ENCODE measurements at places on chromosomes 3 and 15. TPM values are rescaled to one million over a fixed set of nuclear protein-coding genes. Genes with fewer than 3 reads are reported as not detected.

DNA sequence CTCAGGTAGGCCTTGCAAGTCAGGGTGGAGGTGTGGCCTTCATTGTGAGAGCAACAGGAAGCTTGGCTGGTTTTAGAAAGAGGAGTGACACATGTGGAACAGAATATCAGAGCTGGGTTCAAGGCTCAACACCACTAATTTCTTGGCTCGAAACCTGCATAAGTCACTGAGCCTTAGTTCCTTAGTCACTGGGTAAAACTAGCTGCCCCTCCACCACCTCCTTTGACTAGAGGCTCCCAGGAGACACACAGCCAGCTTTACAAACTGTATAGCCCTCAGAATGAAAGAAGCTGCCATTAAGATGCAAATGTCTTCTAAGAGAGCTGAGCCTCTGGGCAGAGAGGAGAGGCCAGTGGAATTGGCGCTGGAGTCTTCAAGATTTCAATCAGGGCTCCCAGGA lies 67.7 kb downstream of the CERS3 start:
- DNase-seq = no peak

DNA sequence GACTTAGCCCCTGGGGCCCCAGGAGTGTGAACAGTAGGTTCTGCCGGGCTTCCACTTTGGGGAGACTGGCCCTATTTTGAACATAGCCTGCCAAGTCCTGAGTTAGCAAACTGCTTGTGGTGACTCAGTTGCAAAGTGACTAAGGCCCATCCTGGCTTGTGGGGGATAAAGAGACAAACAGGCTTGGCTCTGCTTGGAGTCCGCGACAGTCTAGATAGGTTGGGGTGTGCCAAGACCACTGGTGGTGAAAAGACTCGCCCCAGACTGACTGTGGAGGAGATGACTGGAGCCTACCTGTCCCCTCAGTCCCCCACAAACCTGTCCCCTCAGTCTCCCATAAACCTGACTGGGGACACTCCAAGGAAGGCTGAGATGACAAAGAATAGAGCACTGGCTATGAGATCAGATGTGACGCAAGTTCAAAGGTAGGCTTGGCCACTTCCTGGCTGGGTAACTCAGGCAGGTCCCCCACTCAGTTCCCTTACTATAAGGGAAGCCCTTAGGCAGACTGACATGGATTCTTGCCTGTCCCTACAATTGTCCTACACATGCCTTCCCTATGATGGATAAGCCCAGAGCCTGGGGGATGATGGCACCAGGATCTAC lies 4.3 kb downstream of the DNASE1L3 start:
- no peak for DNase-seq

DNA sequence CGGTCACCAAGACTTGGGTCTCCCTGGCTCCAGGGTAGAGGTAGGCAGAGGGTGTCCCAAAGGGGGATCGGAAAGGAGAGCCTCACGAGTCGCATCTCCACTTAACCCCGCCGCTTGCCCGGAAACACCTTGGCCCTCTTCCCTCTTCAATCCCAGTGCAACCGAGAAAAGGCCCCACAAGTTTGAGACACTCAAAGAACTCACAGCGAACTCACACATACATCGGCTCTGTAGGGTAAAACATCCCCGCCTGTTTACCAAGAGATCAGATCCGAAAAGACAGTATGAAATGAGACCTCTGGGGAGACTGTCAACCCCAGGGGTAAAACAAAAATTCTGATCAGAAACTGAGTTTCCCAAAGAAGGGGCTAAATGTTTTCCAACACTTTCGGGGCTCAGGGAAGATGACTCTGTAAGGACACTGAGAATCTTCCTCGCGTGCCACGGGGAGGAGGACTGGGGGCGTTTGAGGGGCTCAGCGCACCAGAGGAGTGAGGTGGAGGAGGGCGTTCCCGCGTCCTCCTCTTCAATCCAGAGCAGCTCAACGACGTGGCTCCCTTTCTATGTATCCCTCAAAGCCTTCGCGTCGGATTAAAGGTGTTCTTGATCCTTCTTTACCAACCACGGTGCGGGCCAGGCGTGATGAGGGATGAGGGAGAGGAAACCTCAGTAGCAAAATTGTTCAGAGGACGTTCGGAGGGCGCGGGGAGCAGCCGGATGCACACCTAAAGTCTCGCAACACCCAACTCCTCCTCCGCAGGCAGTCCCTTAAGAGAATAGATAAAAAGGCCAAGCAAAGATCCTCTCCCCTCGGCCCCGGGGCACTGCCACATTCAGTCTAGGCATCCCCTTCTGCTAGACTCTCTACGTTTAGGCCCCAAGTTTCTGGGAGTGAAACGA lies 3.7 kb downstream of the WNT5A start:
- DNase-seq = no peak

DNA sequence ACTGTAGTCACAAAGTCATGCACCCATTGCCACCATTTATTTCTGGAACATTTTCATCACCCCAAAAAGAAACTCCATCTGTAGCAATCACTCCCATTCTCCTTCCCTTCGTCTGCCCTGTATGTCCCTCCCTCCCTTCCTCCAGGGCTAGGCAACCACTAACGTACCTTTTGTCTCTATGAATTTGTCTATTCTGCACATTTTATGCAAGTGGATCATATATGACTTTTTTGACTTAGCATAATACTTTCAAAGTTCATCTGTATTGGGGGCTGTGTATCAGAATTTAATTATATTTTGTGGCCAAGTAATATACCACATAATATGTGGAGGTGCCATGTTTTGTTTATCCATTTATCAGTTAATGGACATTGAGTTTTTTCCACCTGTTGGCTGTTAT lies 201.6 kb downstream of the FEZF2 start:
- DNase-seq = no peak

DNA sequence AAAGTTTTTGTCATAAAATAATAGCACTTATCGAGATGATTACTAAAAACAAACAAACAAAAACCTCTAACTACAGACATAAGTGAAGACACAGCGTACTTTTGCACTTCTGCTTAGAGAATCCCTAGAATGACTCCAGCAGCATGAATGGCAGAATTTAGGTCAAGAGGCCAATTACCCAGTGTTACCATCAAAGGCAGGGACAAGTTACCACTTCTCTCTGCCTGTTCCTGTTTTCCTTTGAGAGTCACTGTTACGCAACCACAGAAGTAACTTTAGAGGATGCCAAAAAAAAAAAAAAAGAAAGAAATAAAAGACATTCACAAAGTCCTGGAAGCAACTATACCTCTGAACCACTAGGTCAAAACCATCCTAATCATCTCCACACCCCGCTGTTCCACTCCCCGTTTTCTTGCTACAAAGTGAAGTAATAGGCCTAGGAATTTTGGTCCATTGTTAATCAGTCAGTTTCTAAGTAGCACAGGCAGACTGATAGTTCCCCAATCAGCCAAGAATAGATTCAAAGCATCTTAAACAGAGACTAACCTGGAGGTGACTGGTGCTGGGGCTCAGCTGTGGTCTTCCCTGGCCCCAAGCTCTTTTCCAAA lies 41.9 kb downstream of the FMN1 start:
- DNase-seq = no peak

DNA sequence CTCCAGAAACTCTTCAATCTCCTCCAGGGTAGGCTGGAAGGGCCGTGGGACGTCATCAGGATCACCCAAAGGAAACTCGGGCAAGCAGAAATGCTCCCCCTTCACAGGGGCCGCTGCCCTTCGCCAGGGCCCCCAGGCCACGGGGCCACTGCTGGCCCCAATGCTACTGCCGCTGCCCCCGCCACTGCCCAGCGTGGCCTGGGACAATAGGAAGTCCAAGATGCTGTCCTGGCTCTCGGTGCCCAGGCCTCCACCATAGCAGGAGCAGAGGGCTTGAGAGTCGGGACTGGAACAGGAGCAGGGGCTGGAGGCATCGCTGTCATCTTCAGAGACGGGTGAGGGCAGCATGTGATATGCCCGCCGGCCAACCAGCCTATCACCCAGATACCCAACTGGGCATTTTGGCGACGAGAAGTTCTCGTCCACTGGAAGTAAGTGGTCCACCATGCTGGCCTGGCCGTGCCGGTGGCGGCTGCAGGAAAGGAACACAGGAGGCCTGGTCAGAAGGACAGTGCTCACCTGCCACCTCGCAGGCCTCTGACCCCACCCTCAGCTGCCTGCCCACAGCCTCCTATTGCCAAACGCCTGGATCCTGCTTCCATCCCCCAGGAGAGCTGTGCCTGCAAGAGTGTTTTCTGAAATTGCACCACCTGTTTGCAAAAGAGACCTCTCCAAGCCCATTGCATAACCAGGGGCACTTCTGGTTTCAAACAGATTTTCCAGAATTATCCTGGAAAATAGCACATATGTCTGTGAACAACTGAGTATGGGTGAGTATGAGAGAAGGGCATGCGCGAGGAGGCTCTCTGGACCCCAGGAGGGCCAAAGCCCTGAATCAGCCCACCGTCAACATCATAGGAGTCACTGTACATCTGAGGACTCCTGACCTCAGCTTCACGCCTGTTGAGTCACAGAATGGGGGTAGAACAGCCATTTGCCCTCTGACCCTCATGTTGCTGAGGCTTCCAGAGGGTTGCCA lies 4.4 kb downstream of the KLF15 start:
- DNase-seq = peak; percentile 3

- no peak for DNase-seq
Observed at GRCh38 chr15:101773496-101774100, 29.7 kb upstream of the OR4F6 start.

DNA sequence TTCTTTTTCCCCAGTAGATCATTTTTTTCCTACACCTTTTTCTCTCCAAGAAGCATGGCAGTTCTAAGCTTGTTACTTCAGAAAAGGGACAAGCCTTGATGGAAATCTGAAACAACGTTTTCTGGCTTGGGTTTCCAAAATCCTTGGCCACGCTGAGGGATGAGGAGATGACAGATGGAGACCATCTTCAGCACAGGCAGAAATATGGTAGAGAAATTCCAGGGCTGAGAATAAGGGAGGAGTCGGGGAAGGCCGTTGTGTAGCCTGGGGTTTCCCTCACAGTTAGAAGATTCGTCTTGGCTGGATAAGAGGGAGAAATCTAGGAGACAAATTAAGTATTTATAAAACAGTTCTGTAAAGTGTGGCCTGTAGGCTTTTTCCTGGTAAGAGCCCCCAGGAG lies 33.9 kb upstream of the STT3B start:
- no peak for DNase-seq

DNA sequence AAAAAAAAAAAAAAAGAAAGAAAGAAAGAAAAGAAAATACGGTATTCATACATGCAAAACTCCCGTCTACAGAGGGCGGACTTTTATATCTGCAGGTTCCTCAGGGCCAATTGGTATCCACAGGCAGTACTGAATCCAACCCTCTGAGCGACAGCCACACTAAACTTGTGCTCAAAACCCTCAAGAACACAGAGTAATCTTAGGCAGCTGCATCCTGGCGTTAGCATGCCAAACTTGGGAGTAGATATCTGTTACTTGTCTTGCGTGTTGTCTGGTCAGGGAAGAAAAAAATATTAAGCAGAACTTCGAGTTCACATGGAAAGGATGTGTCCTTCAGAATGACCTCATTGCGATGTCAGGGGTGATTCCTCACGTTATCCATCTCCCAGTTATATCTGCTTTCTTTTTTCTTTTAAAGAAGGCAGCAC lies 12.8 kb downstream of the SNAP23 start:
- DNase-seq = no peak

DNA sequence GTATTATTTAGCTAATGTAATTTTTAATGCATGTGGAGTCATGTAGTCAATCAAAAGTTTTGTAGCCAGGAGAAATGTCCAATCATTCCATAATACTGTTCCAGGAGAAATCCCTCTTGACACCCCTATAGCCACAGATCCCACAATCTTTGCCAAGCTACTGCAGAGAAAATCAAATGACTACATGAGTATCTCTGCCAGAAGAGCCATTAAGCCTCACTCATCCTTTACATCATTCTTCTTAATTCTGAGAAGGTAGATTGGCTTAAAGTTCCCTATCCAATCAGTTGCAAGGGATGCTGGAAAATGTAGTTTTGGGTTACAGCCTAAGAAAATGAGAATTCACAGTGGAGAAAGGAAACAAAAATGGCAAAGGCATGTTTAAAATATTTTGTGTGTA lies 502.1 kb downstream of the ZBBX start:
- no peak for DNase-seq

- no peak for DNase-seq
Observed at GRCh38 chr15:74632601-74633000, 17.0 kb downstream of the CLK3 start.

DNA sequence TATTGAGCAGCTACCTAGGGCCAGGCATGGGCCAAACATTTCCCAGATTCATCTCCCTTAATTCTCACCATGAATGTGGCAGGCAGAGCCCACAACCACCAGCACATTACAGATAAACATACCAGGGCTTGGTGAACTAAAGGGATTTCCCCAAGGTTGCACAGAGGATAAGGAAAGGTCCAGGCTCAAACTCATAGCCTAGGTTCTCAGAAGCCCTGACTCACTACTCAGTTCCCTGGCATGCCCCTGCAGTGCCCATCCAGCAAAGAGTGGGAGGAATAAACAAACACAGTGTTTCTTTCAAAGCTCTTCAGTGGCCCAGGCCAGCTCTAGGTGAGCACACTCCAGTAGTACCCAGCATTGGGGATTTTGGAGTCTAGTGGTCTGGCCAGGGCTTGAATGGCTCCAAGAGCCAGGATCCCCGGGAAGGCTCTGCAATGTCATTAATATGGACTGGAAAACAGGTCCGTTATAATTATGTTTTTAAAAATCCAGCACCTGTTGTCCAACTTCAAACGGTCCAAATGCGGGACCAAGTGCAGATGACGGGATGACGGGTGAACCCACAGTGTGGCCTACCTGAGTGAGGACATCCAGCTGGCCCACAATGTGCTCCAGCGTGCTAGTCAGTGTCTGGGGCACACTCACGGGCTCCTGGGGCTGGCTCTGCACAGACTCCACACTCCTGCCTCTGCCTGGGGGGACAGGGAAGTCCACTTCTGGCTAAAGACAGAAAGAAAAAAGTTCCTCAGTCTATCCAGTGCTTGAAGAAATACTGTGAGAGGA lies 39.8 kb upstream of the DUSP7 start:
- DNase-seq = no peak

GRCh38 chr3:78029775-78030174 lies 989.9 kb downstream of the ROBO2 start:
- no peak for DNase-seq

DNA sequence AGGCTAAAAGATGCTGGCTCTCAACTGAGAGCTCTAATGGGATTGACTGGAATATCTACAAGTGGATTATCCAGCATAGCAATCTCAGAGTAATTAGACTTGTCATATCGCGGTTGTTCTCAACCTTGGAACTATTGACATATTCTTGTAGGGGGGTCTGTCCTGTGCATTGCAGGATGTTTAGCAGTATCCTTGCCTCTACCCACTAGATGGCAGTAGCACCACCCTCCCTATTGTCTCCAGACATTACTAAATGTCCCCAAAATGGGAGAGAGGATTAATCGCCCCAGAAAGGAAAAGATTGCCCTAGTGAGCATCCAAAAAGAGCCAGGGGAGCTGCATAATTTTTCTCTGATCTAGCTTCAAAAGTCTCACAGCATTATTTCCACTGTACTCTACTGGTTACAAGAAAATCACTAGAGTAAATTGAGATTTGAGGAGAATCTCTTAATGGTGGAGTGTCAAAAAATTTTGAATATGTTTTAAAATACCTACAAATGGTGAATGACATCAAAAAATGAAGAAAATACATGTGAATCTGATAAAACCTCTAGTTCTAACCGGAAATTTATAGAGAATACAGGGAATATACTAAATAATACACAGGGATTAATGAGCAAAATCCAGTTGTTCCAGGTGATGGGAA lies 388.2 kb upstream of the AGTR1 start:
- no peak for DNase-seq

ZCWPW2 gene
- not detected for total RNA-seq

MUC13 gene
- total RNA-seq = not detected

PIGB gene
- total RNA-seq = 23.2 TPM

TRPM1 gene
- total RNA-seq = not detected

PLIN1 gene
- 0.12 TPM for total RNA-seq

VWA5B2 gene
- not detected for total RNA-seq

SKIL gene
- 59.8 TPM for total RNA-seq

SPINT1 gene
- 4.1 TPM for total RNA-seq

CILP gene
- 0.26 TPM for total RNA-seq

HIGD2B gene
- not detected for total RNA-seq
